ENCODE measurements at places on chromosomes 2 and 18. TPM values are rescaled to one million over a fixed set of nuclear protein-coding genes. Genes with fewer than 3 reads are reported as not detected.
A peak's percentile ranks its signal among the peaks of the same experiment; 100 is the strongest.

DNA sequence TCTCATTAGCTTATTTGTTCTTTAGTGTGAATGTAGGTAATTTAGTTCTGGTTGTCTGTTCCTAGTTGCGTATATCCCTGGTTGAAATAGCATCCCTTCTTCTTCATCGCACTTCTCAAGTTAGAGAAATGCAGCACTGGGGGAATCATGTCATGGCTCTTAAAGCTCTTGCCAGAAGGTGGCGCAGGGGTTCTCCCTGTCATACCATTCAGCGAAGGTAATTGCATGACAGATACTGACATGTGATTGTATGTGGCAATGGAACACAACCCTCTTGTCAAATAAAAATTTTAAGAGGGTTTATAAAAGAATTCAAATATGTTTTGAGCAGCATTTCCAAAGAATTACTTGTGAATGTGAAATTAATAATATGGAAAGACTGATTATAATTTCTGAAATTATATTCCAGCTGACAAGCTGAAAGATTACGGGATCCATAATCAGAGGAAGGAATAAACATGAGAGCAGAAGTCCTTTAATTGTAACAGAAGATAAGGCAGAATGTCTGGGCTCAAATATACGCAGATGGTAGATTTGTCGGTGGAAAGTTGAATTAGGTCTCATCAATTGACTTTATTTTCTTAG, 411.7 kb downstream of the DSEL start:
- peak; percentile 43 for DNase-seq

DNA sequence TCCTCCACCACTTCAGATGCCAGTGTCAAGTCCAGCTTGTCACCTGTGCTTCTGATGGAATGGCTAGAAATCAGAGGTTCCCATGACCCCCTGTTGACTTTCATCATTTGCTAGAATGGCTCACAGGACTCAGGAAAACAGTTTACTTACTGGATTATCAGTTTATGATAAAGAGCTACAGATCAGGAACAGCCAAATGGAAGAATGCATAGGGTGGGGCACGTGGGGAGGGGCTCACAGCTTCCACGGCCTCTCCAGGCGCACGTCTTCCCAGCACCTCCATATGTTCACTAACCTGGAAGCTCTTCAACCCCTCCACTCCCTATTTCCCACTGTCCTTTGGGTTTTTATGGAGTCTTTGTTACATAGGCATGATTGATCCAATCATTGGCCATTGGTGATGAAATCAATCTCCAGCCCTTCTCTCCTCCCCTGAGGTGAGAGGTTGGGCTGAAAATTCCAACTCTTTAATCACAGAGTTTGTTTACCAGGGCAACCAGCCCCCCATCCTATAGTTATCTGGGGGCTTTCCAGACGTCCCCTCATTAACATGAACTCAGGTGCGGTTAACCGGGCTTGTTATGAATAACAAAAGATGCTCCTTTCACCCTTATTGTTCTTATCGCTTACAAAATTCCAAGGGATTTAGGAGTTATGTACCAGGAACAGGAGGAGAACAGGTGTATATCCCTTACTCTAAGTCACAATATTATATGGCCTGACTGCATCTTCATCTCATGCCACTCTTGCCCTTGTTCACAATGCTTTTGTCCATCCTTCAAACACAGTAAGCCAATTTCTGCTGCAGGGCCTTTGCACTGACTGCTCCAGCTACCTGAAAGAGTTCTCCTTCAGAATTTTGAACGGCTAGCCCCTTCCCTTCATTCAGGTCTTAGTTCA, 35.2 kb downstream of the ANXA4 start:
- no peak for DNase-seq

DNA sequence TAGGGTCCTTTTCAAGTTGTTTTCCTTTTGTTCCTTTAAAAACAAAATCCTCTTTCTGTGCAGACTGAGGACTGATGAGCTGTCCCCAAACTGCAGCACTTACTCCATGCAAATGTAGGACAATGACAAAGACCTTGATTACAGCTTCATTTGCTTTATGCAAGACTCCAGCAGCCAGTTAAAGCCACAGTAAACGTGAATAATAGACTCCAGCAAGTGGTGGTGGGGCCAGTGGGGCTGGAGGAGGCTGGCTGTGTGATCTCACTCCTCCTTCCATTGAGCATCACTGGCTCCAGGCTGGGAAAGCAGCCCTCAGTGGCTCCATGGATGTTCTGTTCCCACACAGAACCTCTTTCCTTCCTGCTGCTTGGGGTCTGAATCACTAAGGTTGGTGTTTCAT, 306.0 kb upstream of the CELF4 start:
- DNase-seq: no peak

- DNase-seq: no peak
These were observed 1.6 kb downstream of the FAM124B start for GRCh38 chr2:224400174-224400810.

- no peak for DNase-seq
These were observed 61.3 kb downstream of the TSN start for GRCh38 chr2:121816797-121817196.

- no peak for DNase-seq
These were observed 201.5 kb downstream of the FAM210A start for GRCh38 chr18:13524811-13525210.

GRCh38 chr2:127022817-127023216, 84.1 kb downstream of the BIN1 start:
- DNase-seq: no peak

DNA sequence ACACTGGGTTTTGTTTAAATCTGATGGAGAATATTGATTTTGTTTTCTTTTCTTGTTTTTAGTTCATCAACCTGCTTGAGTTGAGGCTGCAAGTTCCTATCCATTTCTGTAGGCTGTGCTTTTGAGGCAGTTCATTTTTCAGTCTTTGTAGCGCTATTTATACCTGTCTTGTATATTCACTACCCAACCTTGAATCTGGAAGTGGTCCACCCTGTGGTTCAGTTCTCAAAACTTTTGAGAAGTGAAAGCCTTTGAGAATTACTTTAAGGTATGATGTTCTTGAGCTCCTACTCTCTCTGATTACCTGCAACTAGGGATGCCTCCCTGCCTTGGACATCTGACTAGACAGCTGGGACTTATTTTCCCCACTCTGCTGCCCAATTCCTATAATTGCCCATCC, 53.5 kb upstream of the KCNE4 start:
- DNase-seq: no peak

- no peak for DNase-seq
These were observed 259.8 kb downstream of the STK39 start for GRCh38 chr2:167987558-167987957.

- DNase-seq: peak; percentile 73
These were observed 81.5 kb downstream of the PRPF40A start for GRCh38 chr2:152635635-152636298.

DNA sequence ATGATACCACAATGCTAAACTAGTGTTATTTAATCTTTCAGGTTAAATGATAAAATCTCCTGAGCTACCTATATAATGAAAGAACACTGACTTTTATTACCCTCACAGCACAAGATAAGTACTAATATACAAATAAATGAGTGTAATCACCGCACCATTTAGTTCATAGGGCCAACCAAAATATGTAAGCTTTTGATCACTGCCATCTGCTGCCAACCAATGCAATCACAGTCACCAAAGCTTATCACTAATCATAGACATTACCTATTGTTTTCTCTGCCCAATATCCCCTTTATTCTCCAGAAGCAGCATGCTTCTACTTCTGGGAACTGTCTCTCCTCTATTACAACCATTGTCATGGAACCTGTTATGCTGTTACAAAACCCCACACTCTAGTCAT, 151.6 kb upstream of the LRATD1 start:
- no peak for DNase-seq

GRCh38 chr18:61308795-61309393, 24.3 kb upstream of the CDH20 start:
- DNase-seq: no peak

GRCh38 chr2:158391876-158392275, 64.7 kb downstream of the CCDC148 start:
- no peak for DNase-seq

GRCh38 chr18:28065031-28065792, 111.7 kb downstream of the CDH2 start:
- no peak for DNase-seq

GRCh38 chr18:67145586-67146292, 370.8 kb downstream of the DSEL start:
- no peak for DNase-seq

DNA sequence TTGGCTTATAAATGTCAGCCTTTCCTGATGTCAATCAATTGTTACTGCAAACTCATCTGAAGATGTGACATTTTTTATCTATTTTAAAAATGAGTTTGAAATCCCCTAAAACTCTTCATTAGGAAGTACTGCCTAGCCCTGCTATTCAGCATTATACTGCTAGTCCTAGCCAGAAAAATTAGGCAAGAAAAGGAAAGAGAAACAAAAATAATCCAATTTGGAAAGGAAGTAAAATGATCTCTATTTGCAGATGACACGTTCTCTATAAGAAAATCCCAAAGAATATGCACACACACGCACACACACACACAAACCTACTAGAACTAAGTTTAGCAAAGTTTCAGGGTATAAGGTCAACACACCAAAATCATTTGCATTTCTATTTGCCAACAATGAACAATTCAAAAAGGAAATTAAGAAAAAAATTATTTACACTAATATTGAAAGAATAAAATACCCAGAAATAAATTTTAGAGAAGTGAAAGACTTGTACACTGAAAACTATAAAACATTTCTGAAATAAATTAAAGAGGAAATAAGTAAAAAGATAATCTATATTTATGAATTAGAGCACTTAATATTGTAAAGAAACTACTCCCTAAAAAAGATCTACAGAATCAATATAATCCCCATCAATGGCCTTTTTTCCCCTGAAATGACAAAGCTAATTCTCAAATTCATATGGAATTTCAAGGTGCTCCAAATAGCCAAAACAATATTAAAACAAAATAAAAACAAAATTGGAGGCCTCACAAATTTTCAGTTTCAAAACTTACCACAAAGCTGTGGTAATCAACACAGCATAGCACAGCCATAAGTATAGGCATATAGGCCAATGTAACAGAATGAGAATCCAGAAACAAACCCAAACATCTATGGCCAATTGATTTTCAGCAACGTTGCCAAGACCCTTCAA, 433.7 kb upstream of the TRIB2 start:
- no peak for DNase-seq

DNA sequence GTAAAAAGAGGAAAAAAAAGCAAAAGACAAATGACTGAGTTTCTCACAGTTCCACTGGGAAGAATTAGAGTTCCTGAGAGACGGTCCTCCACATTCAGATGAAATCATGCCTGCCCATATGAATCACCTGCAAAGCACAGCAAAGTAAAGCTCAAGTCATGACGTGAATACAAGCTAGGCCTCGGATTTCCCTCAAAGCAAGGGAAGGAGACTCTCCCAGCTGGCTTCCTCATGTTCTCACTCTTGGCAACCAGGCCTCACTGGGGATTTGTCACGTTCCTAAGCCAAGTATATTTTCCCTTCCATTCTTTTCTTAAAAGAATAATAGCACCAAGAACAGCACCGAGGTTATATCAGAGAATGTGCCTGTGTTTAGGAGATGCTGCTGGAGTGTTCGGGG, 47.0 kb downstream of the CYP27C1 start:
- no peak for DNase-seq

GRCh38 chr18:48139431-48140347, 209.2 kb upstream of the SMAD2 start:
- peak; percentile 94 for DNase-seq

DNA sequence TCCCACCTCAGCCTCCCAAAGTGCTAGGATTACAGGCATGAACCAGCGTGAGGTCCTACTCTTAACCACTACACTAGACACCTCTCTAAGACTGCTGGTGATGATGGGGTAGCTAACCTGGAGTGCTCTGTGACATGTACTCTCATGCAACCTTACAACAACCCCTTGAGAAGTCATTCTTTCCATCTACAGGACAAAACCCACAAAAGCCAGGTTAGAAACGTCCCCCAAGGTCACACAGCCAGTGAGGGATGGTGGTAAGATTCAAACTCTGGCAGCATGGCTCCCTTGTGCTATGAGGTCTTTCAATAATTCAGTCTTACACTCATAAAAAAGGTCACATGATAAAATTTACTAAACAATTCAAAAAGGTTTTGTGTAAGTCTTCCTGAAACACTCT, 94.8 kb upstream of the SERTAD2 start:
- no peak for DNase-seq

DNA sequence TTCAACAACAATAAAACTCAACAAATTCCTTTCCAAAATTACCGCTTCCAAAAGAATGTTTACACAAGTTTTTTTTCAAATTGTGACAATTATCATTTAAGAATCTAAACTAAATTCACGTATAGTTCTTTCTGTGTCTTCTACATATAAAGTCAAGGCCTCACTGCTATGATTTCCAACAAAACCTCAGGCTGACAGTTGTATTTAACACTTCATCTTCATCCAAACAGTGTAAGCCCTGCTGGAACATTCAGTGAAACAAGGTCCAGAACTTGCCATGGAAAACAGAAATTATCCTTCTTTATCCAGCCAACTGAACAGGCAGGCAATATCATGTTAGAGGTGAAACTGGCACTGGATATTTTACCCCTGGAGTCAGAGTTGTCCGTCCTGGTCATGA, 357.9 kb downstream of the PID1 start:
- DNase-seq: no peak

DNA sequence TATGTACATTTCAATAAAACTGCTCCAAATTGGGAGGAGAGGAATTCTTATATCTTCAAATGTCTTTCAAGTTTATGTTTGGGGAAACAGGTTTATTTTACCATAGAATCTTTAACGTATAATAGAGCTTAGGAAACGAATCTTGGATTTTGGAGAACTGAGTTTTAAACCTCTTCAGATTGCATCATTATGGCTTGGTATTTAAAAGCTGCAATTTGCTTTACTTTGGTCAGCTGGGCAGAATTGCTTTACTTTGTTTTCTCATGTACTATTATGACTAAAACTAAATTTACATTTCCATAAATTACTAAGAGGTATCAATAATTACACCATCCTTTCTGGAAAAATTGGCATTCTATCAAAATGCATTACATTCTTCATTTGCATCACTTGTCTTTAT, 54.6 kb downstream of the BAZ2B start:
- no peak for DNase-seq

DNA sequence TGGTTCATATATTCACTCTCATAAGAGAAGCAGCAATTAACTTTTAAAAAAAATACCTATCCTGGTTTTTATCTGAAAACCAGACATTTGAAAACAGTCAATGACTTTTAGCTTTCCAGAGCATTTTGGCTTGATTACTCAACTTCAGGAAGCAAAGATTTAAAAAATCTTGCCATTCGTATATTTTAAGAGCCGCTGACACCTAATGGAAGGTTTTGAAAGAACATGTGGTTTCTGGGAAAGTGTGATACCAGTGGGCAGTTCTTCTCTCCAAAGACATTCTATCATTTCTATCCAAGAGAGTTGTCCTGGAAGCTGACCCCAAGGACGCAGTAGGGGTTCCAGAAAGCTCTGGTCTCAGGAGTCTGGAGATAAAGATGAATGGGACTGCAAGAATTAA, 234.7 kb downstream of the TTC32 start:
- no peak for DNase-seq

The RTP5 gene
- total RNA-seq: not detected

The DCDC2C gene
- not detected for total RNA-seq

The SLC4A3 gene
- 0.47 TPM for total RNA-seq

The UGT1A4 gene
- total RNA-seq: 1.8 TPM

The CHRNG gene
- not detected for total RNA-seq
